ENCODE measurements at places on chromosomes 7 and 10.

DNA sequence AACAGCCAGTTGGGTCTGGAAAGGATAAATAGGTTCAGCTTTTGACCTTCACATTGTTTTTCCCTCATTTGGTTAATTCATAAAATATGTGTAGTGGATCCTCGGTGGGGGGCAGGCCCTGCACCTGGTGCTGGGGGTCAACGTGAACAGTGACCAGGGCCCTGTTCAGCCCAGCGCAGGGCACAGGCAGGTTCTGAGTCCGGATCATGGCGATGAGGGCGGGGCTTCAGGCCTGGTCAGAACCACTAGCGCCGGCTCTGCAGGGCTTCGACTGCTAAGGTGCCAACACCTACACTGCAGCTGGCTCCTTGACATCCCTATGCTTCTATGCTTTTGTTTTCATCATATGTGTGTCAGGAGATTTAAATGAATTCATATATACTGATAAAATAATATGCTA lies 177.7 kb downstream of the CXCL12 start:
- DNase-seq = no peak

DNA sequence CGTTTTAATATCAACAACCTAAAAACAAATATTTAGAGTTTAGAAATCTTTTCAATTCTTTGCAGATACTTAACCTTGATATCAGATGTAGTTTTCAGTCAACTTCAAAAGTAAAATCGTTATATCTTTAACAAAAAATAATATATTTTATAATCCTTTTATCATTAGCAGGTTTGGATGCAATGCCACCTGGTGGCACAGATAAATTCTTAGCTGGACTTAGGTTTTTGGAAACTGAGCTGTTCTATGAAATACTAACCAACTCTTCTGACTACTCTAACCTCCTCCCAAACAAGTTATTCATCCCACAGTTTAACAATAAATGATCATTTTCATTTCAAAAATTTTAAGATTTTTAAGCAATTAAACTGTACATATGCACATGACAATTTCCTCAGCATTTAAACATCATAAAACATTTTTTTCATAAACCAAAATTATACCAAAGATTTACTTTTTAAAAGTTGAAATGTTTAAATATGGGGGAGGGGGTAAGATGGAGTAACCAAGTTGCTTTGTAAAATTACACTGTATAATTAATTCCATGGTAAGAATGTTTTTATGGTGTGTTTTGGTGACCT lies 56.9 kb downstream of the HIBADH start:
- DNase-seq = no peak

DNA sequence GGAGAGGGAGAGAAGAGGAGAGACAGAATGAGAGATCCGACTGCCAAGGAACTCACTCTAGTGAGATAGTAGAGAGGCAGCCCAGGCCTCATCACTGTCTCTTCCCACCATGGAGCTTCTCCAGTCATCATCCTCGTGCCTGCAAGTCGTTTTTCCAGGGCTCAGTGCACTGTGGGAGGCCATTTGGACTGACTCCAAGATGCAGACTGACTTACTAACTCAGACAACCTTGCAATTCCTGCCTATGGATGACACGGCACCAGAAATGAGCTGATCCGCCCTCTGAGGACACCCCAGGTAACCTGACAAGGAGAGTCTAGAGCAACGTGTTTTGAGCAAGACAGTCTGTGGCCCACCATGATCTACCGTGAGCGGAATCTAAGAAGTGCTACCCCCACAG lies 154.9 kb downstream of the GLI3 start:
- DNase-seq = no peak

DNA sequence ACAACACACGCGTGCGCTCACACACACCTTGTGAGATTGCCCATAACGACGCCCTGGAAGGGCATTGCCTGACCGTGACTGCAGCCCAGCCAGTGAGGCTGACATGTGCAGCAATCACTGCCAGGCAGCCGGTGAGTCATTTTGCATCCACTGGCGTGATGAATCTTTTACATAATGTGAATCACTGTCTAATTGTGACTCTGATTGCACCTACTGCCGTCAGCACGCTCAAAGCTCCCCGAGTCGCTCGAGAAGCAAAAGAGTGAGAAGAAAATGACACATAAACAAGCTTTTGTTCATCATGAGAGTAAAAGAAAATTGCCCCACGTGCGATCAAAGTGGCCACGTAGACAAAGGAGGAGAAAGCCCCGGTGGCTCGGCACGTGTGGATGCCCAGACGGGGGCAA lies 117.4 kb upstream of the PFKP start:
- DNase-seq = no peak

DNA sequence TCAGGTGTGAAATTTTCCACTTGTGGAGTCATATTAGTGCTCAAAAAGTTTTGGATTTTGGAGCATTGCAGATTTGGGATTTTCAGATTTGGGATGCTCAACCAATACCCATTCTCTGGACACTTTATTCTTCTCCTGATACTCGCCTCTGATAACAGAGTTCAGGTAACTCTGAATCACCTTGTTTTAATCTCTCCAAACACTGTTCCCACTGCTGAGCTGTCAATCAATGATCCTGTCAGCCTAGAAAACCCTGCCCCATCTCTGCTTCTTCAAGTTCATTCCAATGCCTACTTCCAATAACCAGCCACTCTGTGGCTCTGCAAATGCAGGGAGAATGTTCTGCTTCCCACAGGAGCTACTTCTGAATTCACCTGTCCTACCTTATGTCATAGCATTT lies 21.8 kb downstream of the SGMS1 start:
- DNase-seq = no peak

DNA sequence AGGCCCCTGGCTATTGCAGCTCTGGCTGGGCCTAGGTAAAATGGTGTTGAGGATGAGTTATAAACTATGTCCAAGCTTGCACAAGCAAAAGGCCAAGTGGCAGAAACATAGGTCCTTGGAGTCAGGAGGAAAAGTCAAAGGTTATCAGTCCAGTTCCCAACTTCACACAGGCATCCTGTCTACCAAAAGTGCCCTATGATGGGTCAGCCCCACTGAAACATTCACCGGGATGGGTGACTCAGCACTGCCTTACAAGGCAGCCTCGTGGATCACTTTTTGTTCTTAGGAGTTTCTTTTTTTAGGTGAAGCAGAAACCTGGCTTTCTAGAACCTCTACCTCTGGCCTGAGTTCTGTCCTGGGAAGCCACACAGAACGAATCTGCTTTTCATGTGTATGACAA lies 158.8 kb upstream of the LYZL2 start:
- no peak for DNase-seq

- no peak for DNase-seq
Measured at GRCh38 chr7:63918986-63919385, 79.7 kb upstream of the ZNF722 start.

GRCh38 chr10:48247680-48248079 lies 26.8 kb downstream of the FRMPD2 start:
- DNase-seq = no peak

- DNase-seq = no peak
Measured at GRCh38 chr7:90568213-90568612, 27.9 kb upstream of the CDK14 start.

DNA sequence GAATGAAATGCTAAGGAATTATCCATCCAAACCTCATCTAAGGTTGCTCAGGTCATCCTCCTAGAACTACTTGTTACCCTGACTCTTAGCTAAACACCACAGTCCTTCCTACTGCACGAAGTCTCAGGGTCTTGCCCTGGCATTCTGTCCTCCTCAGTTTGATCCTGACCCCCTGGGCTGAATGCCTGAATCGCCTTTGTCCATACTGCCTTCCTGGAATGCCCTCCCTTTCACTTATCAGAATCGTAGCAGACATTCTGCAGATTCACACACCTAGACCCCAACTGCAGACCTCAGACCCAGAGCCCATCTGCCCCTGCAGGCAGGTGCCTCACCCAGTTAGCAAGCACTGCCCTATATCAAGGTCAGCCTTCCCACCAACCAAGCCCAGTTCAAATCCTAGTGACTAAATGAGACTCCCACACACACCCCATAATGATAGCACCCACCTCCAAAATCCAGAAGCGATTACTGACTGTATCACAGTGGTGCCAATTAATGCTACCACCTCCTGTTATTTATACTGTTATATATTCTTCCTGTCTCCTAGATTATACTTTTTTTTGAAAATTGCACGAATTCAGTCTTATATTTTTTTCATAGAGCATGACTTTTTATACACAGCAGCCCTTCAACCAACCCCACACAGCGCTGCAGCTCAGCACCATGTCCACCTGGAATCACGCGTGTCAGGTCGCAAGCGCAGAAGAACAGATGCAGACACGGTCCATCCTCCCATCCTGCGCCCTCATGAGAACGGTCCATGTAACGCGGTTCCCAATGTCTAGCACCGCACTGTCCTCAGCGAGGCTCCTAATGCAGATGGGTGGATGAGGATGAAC lies 3.7 kb downstream of the PARD3 start:
- no peak for DNase-seq

GRCh38 chr10:68212721-68213352 lies 19.1 kb downstream of the ATOH7 start:
- DNase-seq = no peak

DNA sequence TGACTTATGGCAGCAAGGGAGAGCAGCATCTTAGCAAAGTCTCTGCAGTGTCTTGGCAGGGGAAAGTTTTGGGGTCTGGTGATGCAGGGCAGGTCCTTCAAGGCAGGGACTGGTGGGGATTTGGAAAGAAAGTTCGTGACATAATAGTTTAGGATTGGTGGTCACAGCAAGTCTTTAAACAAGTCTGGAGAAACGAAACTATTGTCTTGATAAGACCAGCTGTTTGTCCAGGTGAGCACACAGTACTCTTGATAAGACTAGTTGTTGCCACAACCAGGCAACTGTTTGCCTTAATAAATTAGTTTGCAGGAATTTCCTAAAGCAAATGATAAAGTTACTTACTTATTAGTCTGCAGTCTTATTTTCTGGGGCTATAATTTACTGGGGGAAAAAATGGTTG lies 136.1 kb downstream of the AKR1D1 start:
- DNase-seq = no peak

GRCh38 chr10:792083-792791 lies 102.8 kb upstream of the DIP2C start:
- no peak for DNase-seq

DNA sequence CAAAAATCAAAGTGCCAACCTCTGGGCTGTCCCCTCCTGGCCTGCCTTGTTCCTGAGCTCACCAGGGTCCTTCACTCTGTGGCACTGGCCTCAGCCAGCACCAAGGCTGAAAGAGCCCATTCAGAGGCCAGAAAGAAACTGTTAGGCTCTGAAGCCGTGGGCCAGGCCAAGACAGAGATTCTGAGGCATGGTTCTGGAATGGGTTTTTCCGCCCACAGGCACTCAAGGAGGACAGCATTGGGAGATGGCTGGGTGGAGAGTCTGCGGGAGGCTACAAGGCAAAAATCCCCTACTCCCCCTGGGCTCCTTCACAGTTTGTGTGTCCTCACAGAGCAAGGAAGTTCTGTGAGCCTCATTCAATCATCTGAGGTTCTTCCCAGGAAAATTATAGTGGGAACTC lies 31.7 kb downstream of the GRIFIN start:
- DNase-seq = no peak

- DNase-seq = no peak
Measured at GRCh38 chr10:33193701-33194521, 140.6 kb downstream of the NRP1 start.

DNA sequence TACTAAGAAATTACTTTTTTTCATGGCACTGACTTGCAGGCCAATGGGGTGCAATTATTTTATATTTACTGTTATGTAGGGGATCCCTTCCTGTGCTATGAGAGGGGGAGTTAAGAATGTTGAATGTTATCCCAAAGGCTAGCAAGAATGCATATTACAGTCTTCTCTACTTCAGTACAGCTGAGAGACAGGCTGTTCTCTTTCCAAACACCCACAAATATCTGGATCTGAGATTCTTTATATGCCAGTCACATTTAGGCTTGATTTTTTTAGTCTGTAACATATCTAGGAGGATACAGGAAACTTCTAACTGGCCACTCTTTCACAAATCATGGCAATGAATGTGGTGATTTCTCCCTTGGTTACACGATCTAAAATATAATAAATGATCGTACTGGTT lies 266.4 kb upstream of the FZD8 start:
- DNase-seq = no peak

GRCh38 chr7:85713171-85713570 lies 526.3 kb upstream of the SEMA3D start:
- no peak for DNase-seq

GRCh38 chr10:31000071-31000782 lies 31.4 kb downstream of the ZNF438 start:
- no peak for DNase-seq

DNA sequence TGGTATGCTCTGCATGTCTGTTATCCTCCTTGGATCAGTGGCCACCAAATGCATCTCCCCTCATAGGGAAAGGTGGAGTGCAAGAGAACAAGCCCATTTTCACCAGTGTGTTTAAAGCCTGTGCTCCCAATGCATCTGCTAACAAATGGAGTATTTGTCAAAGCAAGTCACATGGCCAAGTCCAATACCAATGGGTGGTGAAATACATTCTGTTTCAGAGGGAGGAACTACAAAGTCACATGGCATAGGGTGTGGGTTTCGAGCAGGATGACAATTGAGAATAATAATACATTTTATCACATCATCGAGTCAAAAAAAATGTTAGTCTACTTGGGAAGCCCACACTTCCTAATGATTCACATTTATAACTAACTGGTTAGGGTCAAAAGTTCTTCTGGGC lies 62.7 kb downstream of the SUGCT start:
- no peak for DNase-seq

GRCh38 chr10:116836902-116837523 lies 12.3 kb upstream of the ENO4 start:
- DNase-seq = no peak

DNA sequence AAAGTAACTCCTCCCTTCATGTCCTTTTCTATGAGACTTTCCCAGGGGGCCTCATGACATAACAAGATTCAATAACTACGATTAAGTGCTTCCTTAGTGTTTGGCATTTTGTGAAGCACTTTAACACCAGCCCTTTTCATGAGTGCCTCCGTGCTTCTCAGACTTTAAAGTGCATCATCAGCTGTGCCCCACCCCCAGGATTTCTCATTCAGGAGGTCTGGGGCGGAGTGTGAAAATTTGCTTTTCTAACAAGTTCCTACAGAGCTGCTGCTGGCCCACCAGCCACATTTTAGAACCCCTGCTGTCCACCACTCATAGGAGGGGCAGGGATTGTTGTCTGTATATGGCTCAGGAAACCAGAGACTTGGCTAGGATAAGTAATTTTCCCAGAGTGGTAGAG lies 445.3 kb downstream of the LRMDA start:
- DNase-seq = no peak

DNA sequence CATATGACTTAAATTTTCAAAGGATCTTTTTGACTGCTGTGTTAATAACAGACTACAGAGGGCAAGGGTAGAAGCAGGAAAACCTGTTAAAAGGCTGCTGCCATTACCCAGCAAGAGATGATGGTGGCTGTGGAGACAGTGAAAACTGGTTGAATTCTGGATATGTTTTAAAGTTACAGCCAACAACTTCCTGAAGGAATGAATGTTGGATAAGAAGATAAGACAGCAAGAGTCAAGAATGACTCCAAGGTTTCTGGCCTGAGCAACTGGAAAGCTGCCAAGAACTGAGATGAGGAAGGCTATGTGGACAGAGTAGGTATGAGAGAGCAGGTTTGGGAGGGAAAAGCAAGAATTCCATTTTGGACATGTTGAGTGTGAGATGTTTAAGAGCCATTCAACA lies 19.1 kb downstream of the CNOT4 start:
- DNase-seq = no peak

GRCh38 chr10:13853854-13854253 lies 267.1 kb downstream of the PRPF18 start:
- DNase-seq = no peak

- DNase-seq = no peak
Measured at GRCh38 chr7:4179688-4180380, 502.3 kb upstream of the FOXK1 start.

GRCh38 chr7:8185926-8186683 lies 75.9 kb downstream of the ICA1 start:
- DNase-seq = no peak
